ENCODE measurements at places on chromosomes 7 and 10.

- DNase-seq: no peak
Observed at GRCh38 chr7:154646126-154647013, 356.6 kb downstream of the PAXIP1 start.

DNA sequence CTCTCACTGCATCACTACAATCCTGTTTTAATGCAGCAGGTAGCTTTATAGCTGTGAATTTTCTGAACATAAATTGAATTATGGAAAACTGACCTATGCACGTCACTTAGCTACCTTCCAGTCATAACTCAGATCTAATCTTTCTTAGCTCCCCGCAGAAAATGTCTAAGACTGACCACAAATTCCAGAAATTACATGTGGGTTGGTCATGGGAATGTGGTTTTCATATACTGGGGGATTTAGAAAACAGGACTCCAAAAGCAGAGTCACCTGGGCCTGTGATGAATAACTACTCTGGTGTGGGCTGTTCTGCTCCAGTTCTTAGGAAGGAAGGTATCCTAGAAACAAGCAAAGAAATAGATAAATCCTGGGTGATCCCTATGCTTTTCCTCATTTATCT, 178.4 kb upstream of the LRRTM3 start:
- DNase-seq: no peak

DNA sequence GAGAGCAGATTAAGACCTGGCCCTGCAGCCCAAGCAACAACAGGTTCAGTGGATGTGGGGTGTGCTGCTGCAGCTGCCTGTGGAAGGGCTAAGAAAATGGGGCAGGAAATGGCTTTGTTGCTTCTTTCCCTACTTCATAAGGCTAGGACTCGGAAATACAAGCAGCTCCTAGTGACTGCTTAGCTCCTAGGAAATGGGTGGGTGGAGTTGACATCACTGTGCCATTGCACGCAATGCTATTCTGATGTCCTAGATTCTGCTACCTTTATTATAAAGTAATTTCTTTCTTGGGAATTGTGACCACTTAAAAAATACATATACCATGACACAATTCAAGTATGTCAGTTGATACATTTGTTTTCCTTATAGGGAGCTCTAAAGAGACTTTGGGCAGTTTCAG, 155.8 kb downstream of the FANK1 start:
- no peak for DNase-seq

GRCh38 chr10:107163881-107164861, at the start of gene SORCS1:
Gene SORCS1, minus strand, starts transcription at chr10:107164706.
- DNase-seq: no peak

DNA sequence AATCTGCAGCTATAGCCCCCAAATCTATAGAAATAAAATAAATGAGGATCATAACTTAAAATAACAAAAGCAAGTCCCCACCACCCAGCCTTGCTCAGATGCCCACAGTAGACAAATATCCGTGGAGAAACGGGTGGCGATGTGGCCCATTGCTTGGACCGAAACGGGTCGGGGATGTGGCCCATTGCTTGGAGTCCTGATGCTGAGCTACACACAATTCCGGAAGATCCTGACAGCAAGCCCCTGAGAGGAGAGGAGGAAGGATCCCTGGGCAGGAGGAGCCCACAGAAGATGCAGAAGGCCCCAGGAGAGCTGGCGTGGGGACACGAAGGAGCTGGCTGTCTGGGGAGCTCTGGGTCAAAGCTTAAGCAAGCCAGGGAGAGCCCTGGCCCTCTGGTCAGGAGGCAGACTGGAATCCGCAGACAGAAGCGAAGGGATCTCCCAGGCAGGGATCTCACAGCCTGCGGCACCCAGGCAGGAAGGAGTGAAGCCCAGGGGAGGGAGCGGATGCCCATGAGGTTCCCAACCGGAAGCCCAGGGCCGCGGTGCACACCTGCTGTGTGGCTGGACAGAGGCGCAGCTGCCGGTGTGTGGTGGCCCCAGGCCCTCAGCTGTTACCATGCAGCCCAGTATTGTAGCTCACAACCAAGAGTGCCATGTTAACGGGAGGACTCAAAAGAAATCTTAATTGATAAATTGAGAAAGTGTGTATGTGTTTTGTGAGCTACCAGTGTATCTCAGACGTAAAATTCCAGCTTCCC, 138.8 kb downstream of the ADARB2 start:
- DNase-seq: no peak

Measured in CD4-positive, alpha-beta T cell treated with Interleukin-6 at 100 ng/mL for 8 hours (primary cell).